ENCODE measurements at places on chromosomes 12 and 14.
A peak's percentile ranks its signal among the peaks of the same experiment; 100 is the strongest.

GRCh38 chr12:87290505-87290904, 738.7 kb downstream of the C12orf50 start:
- no peak for DNase-seq

GRCh38 chr12:31259136-31259886, 66.6 kb downstream of the SINHCAF start:
- no peak for DNase-seq

DNA sequence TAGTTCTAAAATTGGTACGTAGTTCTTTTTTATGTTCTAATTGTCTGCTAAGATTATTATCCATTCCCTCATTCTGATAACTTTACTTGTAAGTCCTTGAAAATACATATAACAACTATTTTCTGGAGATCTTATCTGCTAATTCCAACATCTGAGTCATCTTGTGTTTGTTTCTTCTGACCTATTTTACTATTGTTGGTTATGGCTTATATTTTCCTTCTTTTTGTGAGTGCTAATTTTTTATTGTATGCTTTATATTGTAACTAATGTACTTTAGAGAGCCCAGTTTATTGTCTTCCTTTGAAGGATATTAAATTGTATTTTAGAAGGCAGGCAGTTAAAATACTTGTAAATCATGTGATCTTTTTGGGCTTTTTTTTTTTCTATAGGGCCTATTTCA, 149.3 kb upstream of the LRFN5 start:
- no peak for DNase-seq

- DNase-seq: no peak
These were observed 457 bp downstream of the SOCS2 start for GRCh38 chr12:93572712-93573551.

DNA sequence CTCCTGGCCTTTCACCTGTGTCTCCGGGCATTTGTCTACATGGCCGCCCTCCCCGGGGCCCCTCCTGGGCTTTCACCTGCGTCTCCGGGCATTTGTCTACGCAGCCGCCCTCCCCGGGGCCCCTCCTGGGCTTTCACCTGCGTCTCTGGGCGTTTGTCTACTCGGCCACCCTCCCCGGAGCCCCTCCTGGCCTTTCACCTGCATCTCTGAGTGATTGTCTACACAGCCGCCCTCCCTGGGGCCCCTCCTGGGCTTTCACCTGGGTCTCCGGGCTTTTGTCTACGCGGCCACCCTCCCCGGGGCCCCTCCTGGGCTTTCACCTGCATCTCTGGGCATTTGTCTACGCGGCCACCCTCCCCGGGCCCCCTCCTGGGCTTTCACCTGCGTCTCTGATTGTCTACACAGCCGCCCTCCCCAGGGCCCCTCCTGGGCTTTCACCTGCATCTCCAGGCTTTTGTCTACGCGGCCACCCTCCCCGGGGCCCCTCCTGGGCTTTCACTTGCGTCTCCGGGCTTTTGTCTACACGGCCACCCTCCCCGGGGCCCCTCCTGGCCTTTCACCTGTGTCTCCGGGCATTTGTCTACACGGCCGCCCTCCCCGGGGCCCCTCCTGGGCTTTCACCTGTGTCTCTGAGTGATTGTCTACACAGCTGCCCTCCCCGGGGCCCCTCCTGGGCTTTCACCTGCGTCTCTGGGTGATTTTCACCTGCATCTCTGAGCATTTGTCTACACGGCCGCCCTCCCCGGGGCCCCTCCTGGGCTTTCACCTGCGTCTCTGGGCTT, 68.0 kb upstream of the GALNT9 start:
- DNase-seq: no peak

DNA sequence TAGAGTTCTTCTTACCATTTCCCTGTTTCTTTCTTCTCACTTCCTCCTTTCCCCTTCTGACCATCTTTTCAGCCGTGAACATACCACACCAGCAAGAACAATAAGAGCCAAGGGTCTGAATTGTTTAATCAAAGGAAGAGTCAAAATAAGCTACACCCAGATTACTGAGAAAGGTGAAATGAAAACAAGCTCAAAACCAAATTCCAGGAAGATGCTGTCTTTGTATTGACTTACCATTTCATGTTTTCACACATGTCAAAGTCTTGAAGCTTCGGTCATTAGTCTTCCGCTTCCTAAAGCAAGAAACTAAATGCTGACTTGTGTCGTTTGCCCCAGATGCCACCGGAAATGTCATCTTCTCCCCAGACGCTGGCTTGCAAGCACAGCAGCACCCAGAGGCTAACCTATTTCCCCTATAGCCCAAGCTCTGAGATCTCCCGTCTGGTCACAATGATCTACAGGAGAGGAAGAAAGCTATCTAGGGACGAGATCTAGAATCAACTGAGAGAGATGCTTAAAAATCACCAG, 136.5 kb upstream of the AMIGO2 start:
- DNase-seq: peak; percentile 47

- DNase-seq: no peak
These were observed at the start of gene CCDC63 for GRCh38 chr12:110846615-110847566. CCDC63 (plus strand) TSS chr12:110846987; CDS start chr12:110852955, 5,968 bp downstream.

DNA sequence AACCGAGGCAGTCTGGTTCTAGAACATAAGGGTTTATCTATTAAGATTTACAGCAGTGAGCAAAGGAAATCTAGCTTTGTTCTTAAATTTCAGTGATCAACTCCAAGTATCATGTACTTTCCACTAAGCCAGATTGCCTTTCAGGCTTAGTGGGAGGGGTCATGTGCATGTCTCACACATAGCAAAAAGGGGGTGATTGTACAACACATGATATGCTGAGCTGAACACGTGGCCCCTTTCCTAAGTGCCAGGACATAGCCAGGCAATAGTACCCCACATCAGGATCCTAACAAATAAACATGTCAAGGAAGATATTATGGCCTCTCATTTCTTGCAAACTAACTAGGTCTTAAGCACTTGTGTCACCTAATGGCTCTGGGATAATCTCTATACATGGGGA, 347.2 kb downstream of the C12orf75 start:
- no peak for DNase-seq

- no peak for DNase-seq
These were observed 203.1 kb downstream of the SLC2A13 start for GRCh38 chr12:39902821-39903220.

DNA sequence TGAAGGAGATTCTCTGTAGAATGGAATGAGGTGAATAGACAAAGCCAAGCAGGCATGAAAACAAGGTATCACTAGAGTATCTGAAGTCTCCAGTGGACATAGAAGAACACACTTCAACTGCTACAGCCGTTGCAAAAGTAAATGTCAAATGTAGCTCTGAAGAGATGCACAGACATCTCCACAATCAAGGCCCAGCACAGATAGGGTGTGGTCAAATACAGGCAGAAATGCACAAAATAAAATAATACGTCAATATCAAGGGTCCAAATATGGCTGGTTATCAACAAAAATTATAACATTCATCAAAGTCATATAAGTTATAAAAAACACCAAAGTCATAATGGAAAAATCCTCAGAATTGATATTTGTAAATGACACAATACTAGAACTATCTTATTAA, 1107.3 kb downstream of the TMEM121 start:
- no peak for DNase-seq

- DNase-seq: no peak
These were observed 87.9 kb downstream of the ATP23 start for GRCh38 chr12:58029260-58029659.

- DNase-seq: no peak
These were observed 7.5 kb upstream of the PYROXD1 start for GRCh38 chr12:21429994-21430393.

DNA sequence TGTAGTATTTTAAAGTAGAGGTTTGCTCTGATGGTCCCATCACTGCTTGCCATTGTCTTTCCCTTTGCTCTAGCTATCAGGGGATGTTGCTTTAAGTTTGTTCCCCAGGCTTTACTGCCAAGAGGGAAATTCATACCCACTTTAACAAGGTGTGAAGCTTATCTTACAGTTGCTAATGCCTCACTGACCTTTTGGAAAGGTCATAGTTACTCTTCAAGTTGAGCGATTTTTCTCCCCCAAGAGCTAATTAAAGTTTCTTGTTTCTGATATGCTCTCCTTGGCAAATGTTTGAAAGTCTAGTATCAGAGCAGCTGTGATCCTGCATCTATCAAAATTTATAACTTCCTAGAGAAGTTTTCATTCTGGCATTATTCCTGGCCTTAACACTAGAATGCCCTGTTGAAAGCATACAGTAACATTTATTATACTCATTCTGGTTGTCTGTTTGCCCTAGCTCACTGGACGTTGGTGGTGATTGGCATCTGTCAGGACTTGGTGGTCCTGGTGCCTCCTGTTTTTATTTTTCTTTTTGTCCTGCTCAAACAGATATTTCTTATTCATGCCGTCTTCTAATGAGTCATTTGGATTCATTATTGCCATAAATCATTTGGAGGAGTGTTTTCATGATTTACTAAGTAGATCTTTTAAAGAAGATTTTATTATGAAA, 8.1 kb downstream of the ATP2A2 start:
- DNase-seq: no peak

GRCh38 chr12:58425481-58426392, 484.4 kb downstream of the ATP23 start:
- DNase-seq: no peak

- DNase-seq: peak; percentile 56
These were observed 7.2 kb upstream of the ANKRD9 start for GRCh38 chr14:102516531-102517391.

GRCh38 chr12:46458500-46459102, 86.0 kb upstream of the SLC38A2 start:
- no peak for DNase-seq

DNA sequence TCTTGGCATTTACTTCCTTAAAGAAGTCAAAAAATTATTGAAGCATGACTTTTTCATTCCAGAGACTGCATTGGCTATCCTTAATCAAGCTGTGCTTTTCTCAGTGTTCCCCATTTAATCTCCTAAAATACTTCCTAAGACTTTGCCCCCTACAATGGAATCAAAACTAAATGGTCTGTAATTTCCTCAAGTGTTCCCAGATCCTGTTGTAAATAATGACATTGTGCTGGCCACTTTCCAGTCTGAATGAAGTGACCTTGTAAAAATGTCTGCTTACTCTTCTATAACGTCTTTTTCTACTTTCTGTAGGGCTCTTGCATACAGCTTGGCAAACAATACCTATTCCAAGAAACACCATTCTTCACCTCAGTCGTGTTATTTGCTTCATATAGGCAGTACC, 45.3 kb upstream of the MBIP start:
- no peak for DNase-seq

DNA sequence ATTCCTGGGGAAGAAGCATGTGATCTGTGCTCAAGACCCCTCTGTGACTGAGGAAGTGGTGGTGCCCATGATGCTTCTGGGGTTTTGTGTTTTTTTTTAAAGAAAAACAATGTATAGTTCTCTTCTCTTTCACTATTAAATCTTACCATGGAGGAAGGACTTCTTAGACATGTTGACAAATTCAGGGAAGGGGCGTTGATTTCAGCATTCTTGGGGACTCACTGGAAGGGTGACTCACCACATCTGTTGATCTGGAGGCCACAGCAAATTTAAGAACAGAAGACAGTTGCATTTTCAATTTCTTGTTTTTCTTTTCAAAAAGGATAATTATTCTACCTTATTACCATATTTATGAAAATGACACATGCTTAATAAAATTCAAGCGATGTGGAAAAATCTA, 152.9 kb upstream of the RTL1 start:
- DNase-seq: no peak

GRCh38 chr14:85688006-85688405, 158.1 kb downstream of the FLRT2 start:
- DNase-seq: no peak

GRCh38 chr14:80491131-80491530, 279.8 kb upstream of the DIO2 start:
- no peak for DNase-seq

- DNase-seq: no peak
These were observed 31.8 kb upstream of the RCOR1 start for GRCh38 chr14:102560458-102561261.

DNA sequence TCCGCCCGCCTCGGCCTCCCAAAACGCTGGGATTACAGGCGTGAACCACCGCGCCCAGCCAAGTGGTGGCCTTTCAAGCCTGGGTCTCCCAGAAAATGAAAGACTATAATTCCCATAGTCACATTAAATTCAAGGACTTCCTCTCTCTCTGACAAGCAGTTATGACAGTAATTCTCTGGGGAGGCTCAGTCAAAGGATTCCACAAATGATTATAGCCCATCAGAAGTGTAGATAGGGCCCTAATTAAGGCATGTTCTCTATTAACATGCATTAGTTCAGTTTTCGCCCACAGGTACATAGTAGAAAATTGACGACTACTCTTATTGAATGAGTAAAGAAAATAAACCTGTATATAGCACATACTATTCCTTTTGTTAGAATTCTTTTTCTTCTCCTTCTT, 16.4 kb downstream of the PRMT8 start:
- no peak for DNase-seq

GRCh38 chr12:60324746-60325145, 728.9 kb downstream of the SLC16A7 start:
- DNase-seq: no peak

GRCh38 chr12:51329742-51330141, 5.8 kb upstream of the BIN2 start:
- no peak for DNase-seq

DNA sequence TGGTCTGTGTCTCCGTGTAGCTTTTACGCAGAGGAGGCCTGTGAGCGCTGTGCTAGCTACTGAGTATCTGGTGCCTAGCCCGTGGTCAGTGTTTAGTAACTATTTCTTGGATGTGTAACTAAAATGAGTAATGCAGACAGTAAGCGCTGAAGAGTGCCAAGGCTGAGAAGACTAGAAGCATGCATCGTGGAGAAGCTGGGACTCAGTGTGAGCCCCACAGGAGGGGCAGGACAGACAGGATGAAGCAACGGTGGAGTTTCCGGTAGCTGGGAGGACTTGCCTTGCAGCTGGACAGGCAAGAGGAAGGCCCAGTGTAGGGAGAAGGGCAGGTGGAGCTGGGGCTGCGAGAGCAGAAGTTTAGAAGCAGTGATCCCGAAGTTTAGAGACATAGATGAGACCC, 233.4 kb upstream of the FKBP4 start:
- no peak for DNase-seq

GRCh38 chr12:53179687-53180219, 769 bp upstream of the ZNF740 start:
- no peak for DNase-seq

- DNase-seq: no peak
These were observed 250.9 kb upstream of the FOXN3 start for GRCh38 chr14:89667983-89668382.

- no peak for DNase-seq
These were observed 29.6 kb downstream of the KCNK13 start for GRCh38 chr14:90091393-90091792.

- no peak for DNase-seq
These were observed 41.9 kb upstream of the INF2 start for GRCh38 chr14:104647467-104648043.

DNA sequence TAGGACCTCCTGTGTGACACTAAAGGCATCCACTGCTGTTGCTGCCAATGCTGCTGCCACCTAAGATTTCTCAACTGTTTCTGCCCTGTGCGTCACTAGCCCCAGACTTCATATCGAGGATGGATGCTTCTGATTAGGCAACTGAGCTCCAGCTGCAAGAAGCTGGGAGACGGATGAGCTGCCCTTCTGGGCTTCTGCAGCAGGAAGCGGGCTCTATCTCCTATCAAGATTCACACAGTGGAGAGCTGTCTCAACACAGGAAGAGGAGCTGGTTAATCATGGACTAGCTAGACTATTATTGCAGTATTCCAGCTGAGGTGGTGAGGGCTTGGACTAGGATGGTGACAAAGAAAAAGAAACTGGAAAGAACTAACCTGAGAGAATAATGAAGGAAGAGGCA, 59.2 kb upstream of the PELI2 start:
- no peak for DNase-seq
